Stimulated activated naive CD8-positive, alpha-beta T cell treated with anti-CD3 and anti-CD28 coated beads, Interleukin-15, Interleukin-2, amounts not matched to agents 100 U/mL and 50 U/mL, for 24 hours (primary cell): ENCODE measurements at places on chromosomes 12 and 14.

GRCh38 chr14:53828820-53829219 lies 127.8 kb downstream of the BMP4 start:
- no peak for DNase-seq

GRCh38 chr12:130672089-130672820 lies 43.8 kb downstream of the RIMBP2 start:
- no peak for DNase-seq

- no peak for DNase-seq
Measured at GRCh38 chr14:51157012-51157411, 62.1 kb upstream of the TRIM9 start.

GRCh38 chr14:92670160-92670559 lies 78.3 kb downstream of the LGMN start:
- DNase-seq: no peak

GRCh38 chr12:97837401-97837800 lies 374.8 kb downstream of the RMST start:
- DNase-seq: no peak

DNA sequence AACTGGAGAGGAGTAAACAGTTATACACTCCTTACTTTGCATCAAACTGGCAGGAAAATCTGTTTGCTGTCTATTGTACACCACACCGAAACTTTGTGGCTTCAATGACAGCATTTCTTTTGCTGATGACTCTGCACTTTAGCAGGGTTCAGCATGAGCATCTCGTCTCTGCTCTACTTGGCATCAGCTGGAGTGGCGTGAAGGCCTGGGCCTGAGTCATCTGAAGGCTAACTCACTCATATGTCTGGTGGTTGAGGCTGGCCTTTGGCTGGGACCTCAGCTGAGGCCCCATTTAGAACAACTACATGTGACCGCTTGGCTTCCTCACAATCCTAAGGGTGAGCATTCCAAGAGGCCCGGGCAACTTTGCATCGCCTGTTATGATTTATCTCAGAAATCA lies 28.7 kb upstream of the REP15 start:
- no peak for DNase-seq

DNA sequence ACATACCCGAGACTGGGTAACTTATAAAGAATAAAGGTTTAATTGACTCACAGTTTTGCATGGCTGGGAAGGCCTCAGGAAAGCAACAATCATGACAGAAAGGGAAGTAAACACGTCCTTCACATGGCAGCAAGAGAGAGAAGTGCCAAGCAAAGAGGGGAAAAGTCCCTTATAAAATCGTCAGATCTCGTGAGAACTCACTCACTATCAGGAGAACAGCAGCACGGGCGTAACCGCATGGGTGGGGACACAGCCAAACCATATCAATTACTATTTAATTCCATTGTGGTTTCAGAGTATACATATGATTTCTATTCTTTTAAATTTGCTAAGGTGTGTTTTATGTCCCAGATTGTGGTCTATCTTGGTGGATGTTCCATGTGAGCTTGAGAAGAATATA lies 117.9 kb downstream of the SCAF11 start:
- DNase-seq: no peak

GRCh38 chr12:10701131-10701681 lies 21.9 kb downstream of the YBX3 start:
- peak; percentile 28 for DNase-seq

GRCh38 chr14:29486132-29486531 lies 441.5 kb downstream of the PRKD1 start:
- no peak for DNase-seq

DNA sequence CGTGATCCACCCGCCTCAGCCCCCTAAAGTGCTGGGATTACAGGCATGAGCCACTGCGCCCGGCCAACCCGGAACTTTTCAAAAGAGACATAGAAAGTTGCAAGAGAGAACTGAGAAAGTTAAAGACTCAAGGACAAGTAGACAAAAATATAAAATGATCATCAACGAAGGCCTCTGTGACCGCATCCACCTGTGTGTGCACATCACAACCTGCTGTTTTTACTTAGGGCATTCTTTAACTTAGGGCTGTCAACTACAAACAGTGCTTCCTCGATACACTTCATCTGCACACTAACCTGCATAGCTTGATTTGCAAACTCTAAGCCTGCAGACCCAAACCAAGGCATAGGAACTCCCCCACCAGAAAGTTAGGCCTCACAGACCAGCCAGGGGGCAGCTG lies 14.8 kb downstream of the P2RX2 start:
- no peak for DNase-seq

DNA sequence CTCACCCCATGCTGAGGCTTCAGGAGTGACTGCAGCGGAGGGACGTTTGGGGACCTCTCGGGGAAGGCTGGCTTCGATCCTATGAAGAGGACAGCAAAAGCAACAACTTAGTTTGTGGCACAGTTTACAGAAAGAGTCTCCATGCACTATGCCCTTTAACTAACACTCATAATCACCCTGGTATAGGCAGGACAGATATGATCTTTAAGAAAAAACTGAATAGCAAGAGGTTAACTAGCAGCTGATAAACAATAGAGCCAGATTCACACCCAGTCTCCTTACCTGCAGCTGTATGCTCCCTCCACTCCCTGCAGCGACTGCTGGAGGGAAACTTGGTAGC lies 27.4 kb downstream of the TMEM63C start:
- no peak for DNase-seq

DNA sequence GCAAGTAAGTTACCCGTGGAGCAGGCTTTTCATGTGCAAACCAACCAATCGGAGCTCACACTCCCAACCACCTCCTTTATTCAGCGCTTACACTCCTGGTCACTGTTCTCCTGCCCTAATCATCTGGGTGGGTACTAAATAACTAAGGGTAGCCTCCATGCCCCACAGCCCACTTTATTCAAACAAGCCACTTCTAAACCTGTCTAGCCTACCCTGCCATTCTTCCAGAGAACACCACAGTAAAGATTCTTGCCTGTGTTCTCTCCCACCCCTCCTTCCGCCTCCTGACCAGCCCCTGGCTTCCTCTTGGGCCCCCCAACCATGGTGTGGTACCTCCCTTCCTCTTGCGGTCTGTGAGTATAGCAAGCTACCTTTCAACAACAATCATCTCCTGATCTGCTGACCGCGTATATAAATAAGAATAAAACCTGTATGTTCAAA lies 581.9 kb downstream of the VRK1 start:
- DNase-seq: peak; percentile 41

DNA sequence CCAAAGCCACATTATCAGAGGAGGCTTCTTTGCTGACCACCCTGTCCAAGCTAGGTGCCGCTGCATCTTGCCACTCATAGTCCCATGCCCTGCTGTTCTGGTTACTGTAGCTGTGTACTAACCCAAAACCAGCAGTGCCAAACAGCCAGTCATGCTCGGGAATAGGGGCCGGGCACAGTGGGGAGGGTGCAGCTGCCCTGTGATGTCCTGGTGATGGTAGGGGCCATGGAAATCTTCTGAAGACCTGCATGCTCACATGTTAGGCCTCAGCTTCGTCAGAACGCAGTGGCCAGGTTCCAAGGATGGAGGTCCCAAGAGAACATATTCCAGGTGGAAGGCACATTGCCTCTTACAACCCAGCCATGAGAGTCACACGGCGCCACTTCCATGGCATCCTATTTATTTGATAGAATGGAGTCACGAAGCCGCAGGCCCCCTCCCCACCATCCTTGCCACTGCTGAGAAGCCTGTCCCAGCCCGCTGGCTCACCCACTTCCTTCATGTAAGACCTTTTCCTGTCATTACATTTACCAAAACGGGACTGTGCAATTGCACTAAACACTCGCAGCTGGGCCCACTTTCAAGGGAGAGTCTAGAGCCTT lies 48.5 kb downstream of the FAM222A start:
- DNase-seq: no peak

- DNase-seq: peak; percentile 33
Measured at GRCh38 chr12:132834181-132834711, 5.6 kb upstream of the GOLGA3 start.

DNA sequence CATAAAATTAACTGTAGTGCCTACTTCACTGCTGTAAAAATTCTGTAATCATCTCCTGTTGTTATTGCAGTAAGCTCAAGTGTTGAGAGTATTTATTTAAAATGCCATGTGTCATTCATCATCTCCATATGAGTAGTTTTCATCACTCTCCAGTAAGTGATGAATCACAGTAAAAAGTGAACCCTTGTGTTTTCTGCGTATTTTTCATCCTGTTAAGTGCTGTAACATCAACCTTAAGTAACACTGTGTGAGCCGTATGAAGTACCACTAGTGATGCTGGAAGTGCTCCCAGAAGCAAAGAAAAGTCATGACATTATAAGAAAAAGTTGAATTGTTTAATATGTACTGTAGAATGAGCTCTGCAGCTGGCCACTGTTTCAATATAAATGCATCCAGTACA lies 55.4 kb downstream of the SLCO1B3 start:
- DNase-seq: no peak

GRCh38 chr14:36767603-36768281 lies 106.1 kb downstream of the PAX9 start:
- DNase-seq: no peak
